ENCODE measurements at places on chromosomes 3 and 15.

DNA sequence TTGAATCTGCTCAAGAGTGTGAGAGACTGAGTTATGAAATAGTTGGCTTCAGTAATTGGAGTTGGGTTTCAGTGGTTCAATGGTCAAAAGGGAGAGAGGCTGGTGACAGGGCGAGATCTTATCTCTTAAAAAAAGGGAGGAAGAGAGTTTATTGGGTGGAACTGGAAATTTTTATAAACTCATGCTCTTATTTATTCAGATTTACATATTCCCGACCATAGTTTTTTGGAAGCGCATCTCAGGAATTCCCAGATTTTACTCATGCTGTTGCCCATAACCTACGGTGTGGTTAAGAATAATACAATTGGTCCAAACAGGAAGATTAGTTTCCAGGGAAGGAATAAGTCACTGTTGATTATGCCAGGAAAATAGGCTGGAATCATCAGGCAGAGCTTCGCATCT is 41.4 kb downstream of the CD200 start:
- DNase-seq, result no peak

- DNase-seq, result peak; percentile 54
Observed at GRCh38 chr15:69976366-69976994, 121.2 kb downstream of the TLE3 start.

DNA sequence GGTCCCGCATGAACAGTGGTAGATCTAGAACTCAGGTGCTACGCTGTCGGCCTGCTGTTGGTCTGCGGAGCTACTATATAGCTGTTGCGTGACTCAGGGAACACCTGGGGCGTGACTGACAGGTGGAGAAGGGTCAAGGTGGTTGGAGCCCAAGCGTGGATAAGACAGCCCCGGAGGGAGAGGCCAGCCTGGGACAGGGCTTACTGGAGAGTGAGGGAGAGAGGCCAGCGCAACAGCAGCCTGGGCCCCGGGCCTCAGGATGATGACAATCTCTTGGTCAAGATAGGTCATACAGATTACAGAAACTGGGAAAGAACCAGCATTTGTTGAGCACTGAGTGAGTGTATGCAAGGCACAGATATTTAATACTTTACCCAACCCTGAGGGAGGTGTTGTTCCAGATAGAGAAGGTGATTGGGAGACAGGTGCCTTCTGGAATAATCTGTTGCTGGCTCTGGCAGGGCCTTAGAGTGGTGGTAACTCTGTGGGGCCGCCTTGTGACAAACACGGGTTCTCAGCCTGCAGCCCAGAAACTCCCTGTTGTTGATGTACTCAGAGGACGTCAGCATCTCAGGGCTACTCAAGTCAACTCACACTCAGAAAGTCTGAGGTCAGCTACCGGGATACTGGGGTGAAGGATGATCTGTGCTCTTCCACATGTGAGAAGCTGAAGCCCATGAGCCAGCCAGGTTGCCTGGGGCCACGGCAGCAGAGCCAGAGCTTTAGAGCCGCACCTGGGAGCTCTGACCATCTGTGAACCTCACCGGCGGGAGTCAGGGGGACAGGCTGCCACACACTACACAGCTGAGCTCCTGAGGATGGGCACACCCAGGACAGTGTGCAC is 265.4 kb upstream of the HES1 start:
- DNase-seq, result no peak

- DNase-seq, result no peak
Observed at GRCh38 chr15:63004211-63004610, 38.3 kb upstream of the TPM1 start.

DNA sequence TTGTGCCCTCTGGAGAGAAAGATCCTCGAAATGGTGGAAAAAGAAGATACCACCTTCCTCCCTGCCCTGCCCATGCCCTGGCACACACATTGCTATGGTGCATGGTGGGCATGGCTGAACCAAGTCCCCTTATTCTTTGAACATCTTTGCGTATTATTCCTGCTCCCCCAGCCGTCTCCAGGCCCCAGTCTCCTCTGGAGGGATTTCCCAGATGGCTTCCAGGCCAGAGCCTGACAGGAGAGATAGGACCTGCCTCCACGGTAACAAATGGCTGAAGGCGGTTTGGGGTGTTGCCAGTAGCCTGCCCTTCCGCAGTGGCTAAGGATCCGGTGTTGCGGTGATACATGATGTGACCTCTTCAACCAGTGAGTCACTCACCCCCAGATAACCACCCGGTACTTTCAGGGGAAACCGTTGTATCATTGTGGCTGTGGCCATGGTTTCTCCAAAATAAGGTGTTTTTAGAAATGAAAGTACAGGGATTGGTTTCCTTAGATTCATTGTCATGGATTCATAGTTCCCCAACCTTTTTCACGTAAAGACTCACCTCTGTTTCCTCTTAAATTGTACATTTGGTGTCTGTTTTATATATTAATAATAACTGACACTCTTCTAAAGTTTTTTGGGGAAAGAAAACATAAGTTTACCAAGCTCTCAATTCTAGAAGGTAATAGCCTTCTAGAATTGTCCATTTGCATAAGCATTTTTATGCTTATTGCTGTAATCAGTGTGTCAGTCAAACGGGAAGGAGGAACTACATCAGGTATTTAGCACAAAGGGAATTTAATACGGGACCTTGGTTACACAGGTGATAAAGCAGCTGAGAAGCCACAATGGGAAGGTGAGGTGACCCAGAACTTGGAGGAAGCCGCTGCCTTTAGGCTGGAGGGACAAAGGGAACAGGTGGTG is 25.9 kb downstream of the SMAD3 start:
- peak; percentile 75 for DNase-seq

GRCh38 chr15:27454281-27455075 is 483.5 kb downstream of the GABRG3 start:
- DNase-seq, result no peak

DNA sequence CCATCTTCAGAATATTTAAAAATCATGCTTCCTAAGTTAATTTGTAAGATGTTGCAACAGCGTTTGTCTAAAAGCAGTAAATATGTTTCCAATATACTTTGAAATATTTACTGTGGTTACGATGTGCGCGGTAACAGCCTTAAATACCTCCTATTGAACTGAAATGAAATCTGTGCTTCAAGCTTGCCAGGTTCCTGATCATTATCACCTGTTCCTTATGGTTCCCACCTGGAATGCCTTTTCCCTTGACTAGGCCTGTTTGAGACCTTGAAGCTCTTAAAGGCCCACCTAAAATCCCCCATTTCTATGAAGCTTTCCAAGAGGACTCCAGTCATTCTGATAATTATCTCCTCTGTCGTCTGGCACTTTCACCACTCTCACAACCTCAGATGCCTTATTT is 146.7 kb downstream of the NAALADL2 start:
- DNase-seq, result no peak

DNA sequence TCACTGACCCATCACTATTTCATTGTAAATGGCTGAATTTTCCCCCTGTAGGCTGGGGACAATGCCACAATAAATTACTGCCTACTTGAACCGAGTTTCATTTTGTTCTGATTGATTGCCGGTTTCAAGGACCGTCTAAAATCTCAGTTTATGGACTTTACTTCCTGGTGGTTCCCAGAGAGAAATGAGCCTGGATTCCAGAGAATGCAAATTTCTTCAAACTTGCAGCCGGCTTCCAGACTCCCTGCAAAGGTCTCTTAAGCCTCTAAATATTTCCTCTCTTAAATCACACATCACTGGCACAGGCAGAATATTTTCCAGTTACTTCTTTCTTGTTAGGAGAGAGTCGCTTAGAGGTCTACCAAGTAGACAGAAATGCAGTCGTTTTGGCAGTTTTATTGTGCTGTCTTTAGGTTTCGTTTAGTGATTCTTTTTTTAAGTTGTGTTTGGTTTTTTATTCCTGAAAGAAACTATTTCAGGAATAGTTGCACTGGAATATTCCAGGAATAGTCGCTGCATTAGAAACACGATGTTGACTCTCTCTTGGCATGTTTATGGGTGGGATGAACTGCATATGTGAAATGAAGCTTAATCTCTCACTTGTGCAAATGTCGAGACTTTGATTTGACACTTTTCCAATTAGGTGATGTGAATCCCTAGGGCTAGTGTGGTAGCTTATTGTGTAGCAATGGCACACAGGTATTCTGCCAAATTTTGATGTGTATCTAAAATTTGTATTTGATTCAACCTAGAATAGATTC is 284.1 kb upstream of the NR2E3 start:
- no peak for DNase-seq

- no peak for DNase-seq
Observed at GRCh38 chr3:184237807-184238206, 8.4 kb downstream of the VWA5B2 start.

DNA sequence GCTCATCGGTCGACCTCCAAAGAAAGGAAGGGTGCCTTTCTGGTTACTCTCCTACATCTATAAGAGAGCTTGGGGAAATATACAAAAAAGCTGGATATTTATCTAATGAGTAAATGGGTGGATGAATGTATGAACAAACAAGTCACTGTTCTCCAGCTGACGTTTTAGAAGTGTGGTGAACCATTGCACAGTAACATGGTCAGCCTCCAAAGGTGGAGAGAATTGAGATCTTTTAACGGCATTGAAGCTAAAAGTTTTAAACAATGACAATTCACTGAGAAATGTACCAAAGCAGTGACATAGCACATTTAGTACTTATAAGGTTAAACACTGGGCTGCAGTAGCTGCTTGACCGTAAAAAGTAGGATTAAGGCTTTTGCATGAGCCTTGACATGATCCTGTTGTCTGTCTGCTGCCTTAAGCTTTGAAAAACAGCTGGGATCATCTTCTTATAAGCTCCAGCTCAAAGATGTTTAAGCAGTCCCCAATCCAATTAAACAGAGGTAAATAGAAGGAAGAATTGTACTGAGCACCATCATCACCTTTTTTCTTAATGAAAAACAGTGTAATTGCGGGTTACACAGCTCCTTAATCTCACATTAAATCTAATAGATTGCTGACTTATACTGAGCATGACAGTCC is 222.9 kb downstream of the WDR72 start:
- DNase-seq, result no peak

GRCh38 chr15:69909719-69910444 is 187.8 kb downstream of the TLE3 start:
- no peak for DNase-seq

DNA sequence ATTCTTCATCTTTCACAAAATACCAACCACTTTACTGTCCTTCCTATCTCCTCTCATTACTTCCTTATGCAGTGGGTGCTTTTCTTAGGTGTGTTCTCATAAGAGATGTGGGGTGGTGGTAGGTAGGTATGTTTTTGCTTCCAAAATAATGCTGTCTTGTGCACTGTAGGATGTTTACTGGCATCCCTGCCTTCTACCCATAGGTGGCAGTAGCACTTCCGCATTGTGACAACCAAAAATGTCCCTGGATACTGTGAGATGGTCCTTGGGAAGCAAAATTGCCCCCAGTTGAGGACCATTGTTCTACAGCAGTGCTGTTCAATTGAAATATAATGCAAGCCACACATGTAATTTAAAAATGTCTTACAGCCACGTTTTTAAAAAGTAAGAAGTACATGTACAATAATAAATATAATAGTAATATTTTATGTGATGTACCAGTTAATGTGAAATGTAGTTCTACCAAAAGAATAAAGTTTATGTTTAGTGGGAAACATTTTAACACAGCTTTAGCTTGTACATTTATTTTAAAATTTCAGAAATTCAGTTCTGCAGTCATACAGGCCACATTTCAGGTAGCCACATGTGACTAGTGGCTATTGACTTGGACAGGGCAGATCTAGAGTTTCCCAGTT is 75.2 kb downstream of the NEO1 start:
- no peak for DNase-seq

DNA sequence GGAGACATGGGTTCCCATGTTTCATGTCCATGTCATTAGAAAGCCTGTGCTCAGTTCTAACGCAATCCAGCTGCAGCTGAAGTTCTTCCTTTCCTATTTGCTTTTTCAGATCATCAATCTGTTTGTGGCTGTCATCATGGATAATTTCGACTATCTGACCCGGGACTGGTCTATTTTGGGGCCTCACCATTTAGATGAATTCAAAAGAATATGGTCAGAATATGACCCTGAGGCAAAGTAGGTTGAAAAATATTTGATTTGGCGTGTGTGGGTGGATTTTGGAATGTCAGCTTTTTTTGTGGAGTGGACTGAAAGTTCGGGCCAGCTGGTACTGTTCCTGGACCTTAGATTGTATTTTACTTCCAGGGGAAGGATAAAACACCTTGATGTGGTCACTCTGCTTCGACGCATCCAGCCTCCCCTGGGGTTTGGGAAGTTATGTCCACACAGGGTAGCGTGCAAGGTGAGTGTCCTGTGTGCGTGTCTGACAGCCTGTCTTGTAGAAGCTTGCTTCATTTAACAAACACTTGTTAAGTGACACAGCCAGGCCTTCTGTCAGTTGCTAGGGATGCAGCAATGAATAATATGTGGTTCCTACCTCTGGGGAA is 69.6 kb downstream of the CHDH start:
- no peak for DNase-seq

DNA sequence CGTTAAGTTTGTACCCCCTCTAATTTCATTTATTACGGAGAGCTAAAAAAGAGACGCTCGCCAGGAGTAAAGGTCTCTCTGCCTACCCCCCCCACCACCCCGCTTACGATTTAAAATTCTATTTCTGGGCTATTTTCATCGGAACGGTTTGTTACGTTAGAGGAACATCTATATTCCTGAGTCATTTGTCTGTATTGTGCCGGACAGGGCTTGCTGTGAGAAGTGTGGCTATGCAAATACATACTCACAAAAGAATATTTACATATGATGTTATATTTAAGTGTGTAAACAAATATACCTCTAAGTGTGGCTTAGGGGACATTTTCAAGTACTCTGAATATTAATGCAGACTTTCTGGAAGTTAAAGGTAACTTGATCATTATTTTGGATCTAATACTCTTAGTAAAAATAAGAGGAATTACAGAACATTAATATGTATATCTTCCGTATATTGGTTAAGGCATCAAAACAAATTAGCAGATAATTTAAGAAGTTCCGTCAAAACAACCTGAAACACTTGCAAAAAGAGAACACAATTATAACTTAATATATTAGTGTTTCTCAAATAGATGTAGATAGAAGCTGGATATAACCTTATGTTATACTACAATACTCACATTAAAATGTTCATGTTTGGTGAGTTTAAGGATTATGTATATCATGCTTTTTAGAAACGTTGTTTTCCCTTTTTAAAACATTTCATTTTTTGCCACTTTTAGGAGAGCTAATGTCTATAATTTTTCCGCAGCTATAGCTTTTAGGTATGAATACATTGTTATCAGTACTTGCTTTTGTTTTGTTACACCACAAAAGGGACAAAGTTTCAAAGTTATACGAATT is 1.6 kb upstream of the SHOX2 start:
- DNase-seq, result no peak

- DNase-seq, result no peak
Observed at GRCh38 chr3:76203578-76203977, 418.2 kb upstream of the ZNF717 start.

GRCh38 chr3:66450390-66451022 is 50.3 kb downstream of the LRIG1 start:
- peak; percentile 71 for DNase-seq

DNA sequence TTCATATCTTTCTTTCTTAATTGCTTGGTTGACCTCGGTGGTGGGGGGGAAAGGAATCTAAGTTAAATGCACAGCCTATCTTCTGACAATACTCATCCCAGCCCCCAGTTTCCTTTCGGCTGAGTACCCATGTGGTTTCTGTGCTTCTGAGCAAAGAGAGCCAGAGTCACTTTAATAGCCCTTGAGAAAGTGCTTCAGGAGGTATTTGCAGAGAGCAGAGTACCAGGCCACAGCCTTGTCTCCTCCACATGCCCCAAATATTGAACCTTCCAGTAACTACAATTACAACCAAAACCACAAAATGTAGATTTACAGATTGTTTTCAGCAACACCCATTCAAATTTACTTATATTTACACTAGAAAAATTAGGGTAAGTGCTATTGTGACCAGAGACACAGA is 647.4 kb downstream of the NR2F2 start:
- no peak for DNase-seq

- DNase-seq, result peak; percentile 63
Observed at GRCh38 chr3:60594025-60594424, 657.2 kb downstream of the FHIT start.

- no peak for DNase-seq
Observed at GRCh38 chr3:191339316-191339917, 9.1 kb upstream of the UTS2B start.

Measured in mucosa of gallbladder (tissue), 1 donor.